Osteocyte (in vitro differentiated cells): ENCODE measurements at places on chromosomes 3 and 15. TPM values are rescaled to one million over a fixed set of nuclear protein-coding genes. Genes with fewer than 3 reads are reported as not detected.

DNA sequence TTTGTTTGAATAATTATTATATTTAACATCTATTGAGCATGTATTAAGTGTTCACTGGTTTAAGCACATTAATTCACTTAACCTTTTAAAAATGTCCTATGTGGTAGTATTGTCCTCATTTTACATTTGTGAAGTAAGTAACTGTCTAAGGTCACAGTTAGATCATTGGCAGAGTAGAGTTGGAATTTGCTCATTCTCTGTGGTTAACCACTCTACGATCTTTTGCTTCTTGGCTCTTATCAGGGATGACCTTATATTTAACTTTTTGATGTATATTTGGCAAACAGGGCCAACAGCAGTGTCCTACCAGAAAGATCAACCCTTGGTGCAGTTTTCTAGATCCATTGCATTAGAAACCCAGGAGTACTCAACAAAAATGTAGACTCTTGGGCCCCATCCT lies 34.0 kb downstream of the PXK start:
- DNase-seq: no peak

DNA sequence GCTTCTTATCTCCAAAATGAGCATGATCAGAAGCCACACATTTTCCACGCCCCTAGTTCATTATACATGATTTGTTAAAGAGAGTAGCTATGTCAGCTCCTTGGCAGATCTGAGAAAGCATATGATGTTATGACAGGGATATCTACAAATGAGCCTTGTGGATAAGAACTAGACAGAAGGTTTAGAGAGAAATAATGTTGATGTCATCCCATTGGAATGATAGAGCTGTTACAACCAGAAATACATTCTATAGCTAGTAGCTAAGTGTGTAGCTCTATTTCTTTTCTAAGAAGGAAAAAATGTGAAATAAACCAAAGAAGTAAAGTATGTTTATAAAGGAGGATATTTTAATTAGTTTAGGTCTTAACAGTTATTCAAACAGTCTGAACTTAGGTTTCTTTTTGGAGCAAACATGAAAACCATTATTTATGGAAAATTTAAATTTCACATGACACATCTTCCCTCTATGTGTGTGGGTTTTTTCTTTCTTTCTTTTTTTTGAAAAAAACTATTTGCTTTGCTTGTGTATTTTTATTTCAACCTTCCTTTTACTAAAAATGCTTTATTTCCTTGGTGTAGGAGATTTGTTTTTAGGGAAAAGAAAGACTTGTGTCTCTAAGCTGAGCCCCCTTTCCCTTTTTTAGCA lies 167.7 kb downstream of the GHSR start:
- no peak for DNase-seq

DNA sequence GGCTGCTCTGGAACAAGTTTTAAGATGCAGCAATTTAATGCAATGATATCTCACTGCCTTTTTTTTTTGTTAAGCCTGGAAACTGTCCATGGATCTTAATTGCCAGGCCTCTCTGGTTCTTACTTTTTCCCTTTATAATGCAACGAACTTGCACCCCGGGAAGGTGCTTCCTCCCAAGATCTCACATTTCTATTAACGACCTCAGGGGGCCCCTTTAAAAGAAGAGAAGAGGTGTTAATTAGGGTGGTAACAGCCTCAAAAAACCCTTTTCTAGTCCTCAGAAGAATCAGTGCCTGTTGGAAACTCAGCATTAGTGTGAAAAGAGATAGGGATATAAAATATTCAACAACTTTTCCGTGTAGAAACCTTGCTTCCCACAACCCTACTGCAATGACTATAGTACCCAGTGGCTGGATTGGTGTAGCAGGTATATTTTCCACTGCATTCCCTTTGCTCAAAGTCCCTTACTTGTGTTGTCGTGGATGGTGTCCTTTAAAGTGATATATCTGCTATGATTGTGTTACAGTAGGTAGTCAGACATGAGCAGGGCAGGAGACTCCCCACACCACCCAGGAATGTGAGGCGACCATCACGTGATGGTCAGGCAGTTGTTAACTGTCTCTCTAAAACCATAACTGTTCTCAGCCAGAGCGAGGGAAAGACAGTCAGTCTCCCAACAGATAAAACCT lies 121.8 kb downstream of the CTNNB1 start:
- no peak for DNase-seq

Gene CPNE9
- total RNA-seq: 0.26 TPM in 1 of 2 replicates, not detected in the other

Gene SCN11A
- total RNA-seq: 0.08 and 0.18 TPM in 2 replicates
